ENCODE measurements at places on chromosomes 12 and 14.
A peak's percentile ranks its signal among the peaks of the same experiment; 100 is the strongest.

- DNase-seq, result no peak
These were observed 111.0 kb upstream of the MAX start for GRCh38 chr14:65213316-65213715.

DNA sequence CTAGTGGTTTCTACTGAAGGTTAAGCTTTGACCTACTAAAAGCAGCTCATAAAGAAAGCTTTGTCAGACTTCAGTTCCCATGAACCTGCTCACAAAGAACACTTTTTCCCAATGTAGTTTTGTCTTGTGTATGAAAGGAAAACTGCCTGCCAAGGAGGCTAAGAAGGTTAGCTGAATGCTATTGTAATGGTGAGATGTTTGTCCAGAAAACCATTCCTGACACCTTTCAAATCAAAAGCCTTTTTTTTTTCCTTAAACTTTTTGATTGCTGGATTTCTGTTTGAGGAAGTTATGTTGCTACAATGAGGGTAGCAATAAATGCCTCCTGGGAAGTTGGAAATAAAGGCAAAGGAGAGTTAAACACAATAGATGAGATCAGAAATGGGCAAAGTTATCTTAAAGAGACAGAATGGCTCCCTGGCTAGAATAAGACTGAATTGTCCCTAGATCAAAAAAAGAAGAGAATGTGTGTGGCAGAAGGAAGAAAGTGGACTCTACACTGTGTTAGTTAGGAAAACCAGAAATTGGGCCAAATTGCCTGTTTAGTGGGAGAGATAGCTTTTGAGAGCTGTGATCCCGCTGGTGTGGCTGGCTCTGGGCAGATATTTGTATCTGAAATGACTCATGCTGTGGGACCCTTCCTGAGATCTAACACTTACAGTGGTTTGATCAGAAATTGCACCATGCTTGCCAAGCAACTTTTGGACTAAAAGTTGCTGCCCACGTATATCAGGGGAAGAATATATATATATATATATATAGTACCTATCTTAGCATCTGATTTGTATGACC is 27.5 kb downstream of the TECPR2 start:
- peak; percentile 9 for DNase-seq

DNA sequence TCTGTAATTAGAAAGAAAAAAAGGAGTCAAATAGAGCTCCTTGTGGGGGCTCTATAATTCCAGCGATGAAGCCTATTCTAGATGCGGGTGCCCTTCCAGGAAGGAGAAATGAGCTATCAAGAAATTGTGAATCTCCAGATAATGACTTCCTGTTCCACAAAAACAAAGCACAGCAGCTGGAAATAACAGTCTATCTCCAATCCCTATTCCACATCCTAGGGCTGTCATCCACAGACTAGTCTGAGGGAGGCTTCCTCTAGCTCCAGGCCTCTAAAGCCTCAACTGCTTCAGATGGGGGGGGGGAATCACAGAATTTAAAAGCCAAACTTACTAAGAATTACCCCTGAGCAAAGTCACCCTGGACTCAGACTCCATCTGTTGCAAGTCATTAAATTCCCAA is 77.4 kb upstream of the GTF2A1 start:
- no peak for DNase-seq

DNA sequence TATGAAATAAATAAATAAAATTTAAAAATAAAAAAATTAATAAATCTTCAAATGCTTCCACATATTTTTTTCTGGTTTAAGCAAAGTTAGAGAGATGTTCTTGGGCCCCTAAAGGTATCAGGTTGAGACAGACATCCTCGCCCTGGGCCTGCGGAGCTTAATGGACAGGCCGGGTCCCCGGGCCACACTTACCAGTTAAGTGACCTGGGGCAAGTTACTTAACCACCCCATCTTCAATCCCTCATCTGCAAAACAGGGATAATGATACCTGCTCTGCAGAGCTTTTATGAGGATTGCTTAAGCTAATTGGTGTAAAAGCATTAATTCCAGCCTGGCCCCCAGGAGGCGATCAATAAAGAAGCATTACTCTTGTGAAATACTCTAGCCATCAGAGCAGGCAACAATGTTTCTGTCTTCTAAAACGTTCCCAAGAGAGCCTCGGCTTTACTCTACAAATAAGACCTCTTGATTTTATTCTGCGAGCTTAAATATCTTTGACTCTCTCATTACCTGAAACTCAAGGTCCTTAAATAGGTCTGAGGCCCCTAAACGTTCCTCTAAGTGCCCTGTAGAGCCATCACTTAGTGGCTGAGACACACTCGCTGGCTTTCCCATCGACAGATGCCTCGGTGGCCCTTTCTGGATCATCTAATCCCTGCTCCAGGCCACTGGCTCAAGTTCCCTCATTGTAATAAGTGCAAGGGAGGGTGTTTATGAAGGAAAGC is 81.1 kb upstream of the DIO3 start:
- DNase-seq, result no peak

GRCh38 chr14:87139299-87139698 is 853.7 kb downstream of the GALC start:
- DNase-seq, result no peak

DNA sequence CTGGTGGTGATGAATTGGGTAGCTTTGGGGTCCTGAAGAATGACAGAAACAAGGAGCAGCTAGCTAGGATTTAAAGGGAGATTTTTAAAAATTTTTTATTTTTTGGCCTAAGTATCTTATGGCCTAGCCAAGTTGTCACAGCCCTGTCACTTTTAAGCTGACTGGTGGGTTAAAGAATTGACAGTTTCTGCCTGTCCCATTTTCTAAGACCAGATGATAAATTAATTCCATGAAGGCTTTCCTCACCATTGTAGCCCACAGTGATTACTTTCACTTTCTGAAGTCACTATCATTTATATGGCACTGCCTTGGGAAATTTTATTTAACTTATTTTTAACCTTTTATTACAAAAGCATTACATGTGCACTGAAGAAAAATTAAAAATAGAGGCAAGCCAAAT is 43.2 kb downstream of the BICDL1 start:
- DNase-seq, result no peak

- DNase-seq, result no peak
These were observed 566.6 kb upstream of the FBXO33 start for GRCh38 chr14:39998854-39999253.

GRCh38 chr14:97571866-97572555 is 774.8 kb downstream of the VRK1 start:
- DNase-seq, result no peak

DNA sequence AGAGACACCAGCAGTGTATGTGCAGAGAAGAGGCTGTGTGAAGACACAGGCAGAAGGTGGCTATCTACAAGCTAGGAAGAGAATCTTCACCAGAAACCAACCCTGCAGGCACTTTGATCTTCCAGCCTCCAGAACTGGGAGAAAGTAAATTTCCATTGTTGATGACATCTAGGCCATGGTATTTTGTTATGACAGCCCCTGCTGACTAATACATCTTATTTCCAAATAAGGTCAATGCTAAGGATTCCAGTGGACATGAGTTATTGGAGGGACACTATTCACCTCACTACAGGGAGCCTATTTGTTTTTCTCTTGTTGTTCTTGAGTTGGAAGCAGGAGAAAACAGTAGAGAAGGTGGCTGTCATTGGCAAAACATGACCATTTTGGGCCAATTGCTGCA is 88.5 kb upstream of the RIN3 start:
- no peak for DNase-seq

- no peak for DNase-seq
These were observed 192.0 kb downstream of the FUT8 start for GRCh38 chr14:65604535-65604934.

DNA sequence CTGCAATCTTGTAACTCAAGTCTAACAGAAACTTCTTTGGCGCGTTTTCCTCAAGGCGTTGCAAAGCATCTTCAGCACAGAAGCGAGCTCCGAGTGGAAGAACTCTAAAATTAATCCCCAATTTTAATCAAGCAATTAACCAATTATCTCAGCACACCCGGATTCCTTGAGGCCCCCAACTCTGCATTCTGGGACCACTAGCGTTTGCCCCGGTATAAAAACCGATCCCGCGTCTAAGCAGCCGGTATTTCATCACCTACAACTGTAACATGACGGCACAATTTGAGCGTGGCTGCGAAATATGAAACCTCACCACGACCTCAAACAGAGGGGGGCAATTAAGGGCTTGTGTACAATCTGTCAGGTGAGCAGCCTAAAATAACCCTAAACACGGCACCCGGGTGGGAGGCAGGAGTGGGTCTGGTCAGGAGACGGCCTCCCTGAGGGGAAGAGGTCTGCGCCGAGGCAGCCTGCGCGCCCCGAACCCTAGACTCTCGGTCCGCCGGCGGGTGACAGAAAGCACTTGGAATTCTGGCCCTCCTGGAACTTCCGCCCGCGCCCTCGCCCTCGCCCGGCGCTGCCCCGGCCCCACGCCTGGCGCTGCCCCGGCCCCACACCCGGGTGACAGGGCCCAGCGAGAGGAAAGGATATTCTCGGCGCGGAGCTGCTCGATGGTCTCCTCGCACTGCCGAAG is 594 bp downstream of the ZCCHC8 start:
- DNase-seq, result peak; percentile 76

DNA sequence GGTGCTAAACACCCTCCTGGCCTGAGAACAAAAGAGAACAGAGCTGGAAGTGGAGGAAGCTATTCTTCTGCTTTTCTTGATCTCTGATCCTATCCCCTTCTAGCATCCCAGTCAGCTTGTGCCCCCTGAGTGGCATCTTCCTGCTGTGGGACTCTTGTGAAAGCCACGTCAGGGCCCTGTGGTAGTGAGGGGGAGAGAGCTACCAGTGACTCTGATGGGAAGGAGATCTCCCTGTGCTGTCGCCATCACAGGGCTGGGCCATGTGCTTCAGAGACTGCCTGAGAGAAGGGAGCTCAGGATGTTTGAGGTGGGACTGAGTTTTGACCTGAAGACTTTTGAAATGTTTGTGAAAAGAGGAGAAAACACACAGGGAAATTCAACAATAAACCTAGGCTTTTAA is 107.6 kb upstream of the FUT8 start:
- DNase-seq, result no peak

DNA sequence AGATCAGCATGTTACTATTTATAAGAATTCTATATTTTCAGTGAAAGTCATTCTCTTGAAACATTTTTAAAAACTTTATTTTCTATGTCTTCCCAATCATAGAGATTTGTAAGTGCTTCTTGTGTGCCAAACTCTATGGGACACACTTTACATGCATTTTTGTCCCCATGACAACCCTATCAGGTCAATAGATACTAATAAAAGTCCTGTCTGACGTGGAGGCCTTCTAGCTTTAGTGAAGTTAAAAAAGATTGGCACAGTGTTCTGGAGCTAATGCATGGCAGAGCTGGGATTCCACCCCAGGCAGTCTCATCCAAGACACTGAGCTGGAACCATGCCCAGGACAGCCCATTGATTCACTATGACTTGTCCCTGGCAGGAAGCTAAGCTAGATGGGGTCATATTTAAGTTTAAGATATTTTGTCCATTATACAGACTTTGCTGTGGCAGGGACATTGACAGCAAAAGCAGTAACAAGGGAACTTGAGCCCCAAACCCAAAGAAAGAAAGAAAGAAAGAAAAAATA is 28.1 kb downstream of the TTC6 start:
- DNase-seq, result peak; percentile 21

- no peak for DNase-seq
These were observed 42.2 kb upstream of the FBXO33 start for GRCh38 chr14:39474416-39474911.

- no peak for DNase-seq
These were observed 6.9 kb downstream of the TNFAIP2 start for GRCh38 chr14:103130017-103130764.

- no peak for DNase-seq
These were observed 1.1 kb downstream of the KLHL28 start for GRCh38 chr14:44960646-44961045.

DNA sequence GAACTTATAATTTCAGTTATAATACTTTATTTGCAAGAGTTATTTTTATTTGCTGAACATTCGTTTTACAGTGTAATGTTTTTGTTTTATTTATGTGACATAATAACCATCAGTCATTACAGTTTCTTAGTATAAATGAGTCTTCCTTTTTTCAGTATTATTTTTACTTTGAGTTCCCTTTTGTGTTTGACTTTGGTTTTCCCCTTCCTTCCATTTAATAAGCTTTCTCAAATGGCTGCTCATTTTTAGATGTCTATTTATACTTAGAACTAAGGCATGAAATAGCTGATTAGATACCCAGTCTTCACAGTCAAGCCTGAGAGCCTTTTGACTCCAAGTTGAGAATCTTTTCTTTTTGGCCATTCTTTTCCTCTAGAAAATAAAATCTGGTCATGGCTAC is 404.5 kb downstream of the LRFN5 start:
- DNase-seq, result no peak

- no peak for DNase-seq
These were observed 64.6 kb downstream of the KCNH5 start for GRCh38 chr14:62980693-62981092.

DNA sequence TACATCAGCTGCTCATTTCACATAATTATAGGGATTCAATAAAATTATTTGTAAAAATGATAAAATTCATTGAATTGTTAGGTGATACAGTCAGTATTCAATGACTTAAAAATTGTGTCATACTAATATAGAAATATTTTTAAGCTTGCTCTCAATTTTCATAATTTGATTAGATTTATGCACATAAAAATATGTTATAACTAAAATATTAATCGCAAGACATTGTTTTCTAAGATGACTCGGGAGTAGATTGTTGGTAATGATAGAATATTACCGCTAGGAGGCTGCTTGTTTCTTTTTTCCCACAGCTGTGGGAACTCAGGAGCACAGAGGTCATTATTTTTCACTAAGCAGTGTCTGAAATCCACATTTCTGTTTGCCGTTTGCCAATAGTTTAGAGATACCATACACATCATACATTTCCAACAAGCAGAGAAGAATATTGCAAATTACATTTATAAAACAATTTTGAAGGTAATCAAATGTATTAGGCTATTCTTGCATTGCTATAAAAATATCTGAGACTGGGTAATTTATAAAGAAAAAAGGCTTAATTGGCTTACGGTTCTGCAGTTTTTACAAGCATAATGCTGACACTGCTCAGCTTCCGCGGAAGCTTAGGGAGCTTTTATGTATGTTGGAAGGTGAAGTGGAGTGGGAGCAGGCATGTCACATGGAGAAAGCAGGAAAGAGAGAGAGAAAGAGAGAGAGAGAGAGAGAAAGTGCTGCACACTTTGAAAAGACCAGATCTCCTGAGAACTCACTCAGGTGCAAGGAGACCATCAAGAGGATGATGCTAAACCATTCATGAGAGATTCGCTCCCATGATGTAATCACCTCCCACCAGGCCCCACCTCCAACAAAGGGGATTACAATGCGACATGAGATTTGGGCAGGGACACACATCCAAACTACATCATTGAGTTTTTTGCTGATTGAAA is 9.2 kb downstream of the CD69 start:
- DNase-seq, result no peak

GRCh38 chr12:130461447-130461815 is 123.7 kb downstream of the PIWIL1 start:
- no peak for DNase-seq

GRCh38 chr12:49069507-49070346 is at the start of gene RHEBL1:
RHEBL1 (minus strand) TSS chr12:49069979; CDS start chr12:49069785, 194 bp downstream.
- DNase-seq, result peak; percentile 98

GRCh38 chr12:2485681-2486080 is 309.1 kb upstream of the FKBP4 start:
- DNase-seq, result no peak

GRCh38 chr12:130765186-130765659 is 49.1 kb upstream of the RIMBP2 start:
- DNase-seq, result no peak

All from muscle of back (tissue), 13 donors.